Upper lobe of left lung (tissue), 6 donors: ENCODE measurements at places on chromosomes 12 and 14.

DNA sequence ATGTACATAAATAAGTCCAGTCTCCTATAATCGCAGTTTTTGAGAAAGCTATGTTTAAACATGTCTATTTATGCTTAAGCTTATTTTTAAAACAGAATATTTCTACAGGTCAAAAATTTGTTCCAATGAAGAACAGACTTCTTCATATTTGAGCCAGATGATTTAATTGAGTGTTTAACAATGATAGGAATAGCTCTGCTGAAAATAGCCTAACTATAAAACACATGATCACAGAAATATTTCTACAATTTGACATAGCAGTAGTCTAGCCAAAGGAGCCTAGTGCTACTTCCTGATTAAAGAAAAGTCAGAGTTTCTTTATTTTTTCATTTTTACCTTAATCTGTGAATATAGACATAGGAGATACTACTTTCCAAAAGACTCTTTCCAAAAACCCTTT is 29.4 kb downstream of the DCP1B start:
- no peak for DNase-seq

GRCh38 chr12:112664569-112664968 is 127.0 kb upstream of the RPH3A start:
- DNase-seq = no peak

- no peak for DNase-seq
Measured at GRCh38 chr12:132494294-132495164, 4.6 kb downstream of the FBRSL1 start.

GRCh38 chr14:20631880-20632389 is 9.6 kb downstream of the OR6S1 start:
- DNase-seq = peak; percentile 66

DNA sequence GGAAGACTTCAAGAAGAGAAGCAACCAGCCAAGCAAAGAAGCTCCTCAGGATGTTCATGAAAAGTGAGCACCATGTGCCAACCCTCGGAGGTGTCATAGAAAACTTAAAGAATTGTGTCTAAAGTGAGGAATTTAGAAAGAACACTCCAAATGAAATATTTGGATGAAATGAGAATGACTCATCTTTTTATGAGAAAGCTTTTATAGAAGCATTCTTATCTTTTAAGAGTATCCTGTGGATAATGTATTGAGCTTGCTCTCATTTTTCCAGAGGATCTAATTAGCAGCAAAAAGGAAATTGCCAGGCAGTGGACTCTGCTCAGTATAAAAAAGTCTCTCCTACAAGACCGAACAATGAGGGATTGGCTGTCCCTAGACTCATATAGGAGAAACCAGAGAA is 454.9 kb downstream of the LRIG3 start:
- DNase-seq = no peak
